ENCODE measurements at places on chromosomes 5 and 9.

GRCh38 chr5:134100283-134101091, 14.0 kb upstream of the TCF7 start:
- no peak for DNase-seq

GRCh38 chr5:122292332-122292731, 19.7 kb upstream of the SNCAIP start:
- no peak for DNase-seq

GRCh38 chr9:14627513-14627912, 65.7 kb downstream of the ZDHHC21 start:
- no peak for DNase-seq

DNA sequence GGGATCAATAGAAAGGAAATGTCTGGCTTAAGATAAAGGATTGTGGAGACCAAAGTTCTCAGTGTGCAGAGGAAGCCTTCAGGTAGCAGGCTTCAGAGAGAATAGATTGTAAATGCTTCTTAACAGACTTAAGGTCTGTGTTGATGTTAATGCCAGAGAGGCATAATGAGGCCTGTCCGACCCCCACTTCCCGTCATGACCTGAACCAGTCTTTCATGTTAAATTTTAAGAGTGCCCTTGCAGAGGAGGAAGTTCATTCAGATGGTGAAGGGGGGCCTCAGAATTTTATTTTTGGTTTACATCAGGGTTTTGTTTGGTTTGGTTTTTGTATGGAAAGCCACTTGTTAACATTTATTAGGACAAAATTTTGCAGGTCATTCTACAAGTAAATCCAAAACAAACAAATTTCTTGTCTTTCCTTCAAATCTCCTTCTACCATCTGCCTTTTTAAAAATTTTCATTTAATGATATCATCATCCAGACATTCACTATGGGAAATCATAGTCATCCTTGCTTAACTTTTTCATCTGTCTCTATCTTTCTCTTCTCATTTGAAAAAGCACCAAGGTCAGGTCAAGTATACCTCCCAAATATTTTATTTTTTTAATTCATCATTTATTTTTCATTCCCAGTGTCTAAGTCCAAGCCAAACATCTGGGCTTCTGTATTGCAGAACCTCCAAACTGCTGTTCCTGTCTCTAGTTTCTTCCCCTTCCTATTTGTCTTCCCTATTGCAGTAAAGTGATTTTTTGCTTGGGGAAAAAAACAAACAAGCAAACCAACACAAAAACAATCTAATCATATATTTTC, 6.9 kb upstream of the ABCA1 start:
- DNase-seq: no peak

GRCh38 chr9:96071815-96072124, 196.3 kb downstream of the ERCC6L2 start:
- DNase-seq: no peak

DNA sequence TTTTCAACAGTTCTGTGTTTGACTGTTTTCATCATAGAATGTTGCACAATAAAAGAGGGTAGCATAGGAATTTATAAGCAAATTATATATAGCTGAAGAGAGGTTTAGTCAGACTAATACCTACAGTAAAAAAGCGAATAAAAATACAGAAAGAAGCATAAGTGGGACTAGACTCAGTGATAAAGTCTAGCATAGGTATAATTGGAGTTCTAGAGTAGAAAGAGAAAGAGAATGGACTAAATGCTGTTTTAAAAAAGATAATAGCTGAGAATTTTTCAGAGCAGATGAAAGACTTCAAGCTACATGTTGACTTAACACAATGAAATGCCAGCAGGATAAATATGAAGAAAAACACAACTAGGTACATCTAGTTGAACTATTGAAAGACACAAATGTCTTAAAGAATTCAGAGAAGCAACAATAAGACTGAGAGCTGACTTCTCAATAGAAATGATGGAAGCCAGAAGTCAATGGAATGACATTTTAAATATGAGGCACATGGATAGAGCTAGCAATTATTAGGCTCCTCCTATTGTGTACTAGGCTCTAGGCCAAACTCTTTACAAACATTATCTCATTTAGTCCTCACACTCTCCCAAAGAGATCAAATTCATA, 573.9 kb downstream of the ZNF608 start:
- no peak for DNase-seq

GRCh38 chr5:107485184-107485583, 185.6 kb downstream of the EFNA5 start:
- no peak for DNase-seq

DNA sequence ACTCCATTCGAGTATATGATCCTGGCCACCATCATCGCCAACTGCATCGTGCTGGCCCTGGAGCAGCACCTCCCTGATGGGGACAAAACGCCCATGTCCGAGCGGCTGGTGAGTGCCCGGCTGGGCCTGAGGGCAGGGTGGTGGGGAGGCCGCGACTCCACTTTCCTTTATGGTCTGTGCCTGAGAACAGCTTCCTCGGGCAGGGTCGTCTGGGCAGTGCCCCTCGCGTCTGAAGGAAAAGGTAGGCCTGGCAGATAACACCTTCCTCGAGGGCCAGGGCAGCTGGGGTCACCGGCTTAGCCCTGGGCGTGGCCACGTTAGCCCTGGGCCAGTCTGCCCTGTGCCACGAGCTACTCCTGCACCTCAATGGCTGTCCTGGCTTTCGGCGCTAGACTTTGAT, 1.5 kb downstream of the CACNA1B start:
- DNase-seq: no peak
